Aorta (tissue), 5 donors: ENCODE measurements at places on chromosomes 7 and 10. TPM values are rescaled to one million over a fixed set of nuclear protein-coding genes. Genes with fewer than 3 reads are reported as not detected.

The ALDH18A1 gene
- polyA plus RNA-seq, result 12.1 TPM

The SCRN1 gene
- 40.7 TPM for polyA plus RNA-seq

DNA sequence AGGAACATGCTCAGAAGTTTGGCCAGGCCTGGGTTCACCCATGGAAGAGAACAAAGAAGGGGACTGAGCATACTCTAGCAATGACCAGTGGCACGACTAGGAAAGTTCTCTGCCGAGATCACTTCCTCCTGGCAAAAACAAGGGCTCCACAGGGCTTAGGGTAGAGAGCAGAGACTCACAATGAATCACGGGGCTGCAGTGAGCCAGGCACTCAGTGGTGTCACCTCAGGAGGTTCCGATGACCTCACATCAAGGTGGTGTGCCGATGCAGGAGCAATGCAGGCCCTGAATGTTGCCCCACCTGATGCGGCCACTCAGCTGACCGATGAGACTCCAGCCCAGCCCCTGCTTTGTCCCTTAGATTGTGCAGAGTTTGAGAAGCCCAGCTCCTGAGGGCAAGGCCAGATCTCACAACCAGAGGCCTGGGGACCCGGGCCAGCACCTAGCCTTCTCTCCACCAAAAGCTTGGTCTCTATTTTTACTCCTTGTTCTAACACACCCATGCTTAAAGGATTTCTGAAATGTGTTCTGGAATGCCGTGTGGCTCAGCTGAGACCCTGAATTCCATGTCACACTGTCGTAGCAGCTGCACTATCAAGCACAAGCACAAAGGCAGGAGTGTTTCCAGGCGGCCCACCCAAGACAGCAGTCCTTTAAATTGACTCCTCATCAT, 60.9 kb downstream of the COBL start:
- H3K27ac ChIP-seq, result no peak overlapping the region
- no peaks in the 10 kb centered on the region for H3K36me3 ChIP-seq
- DNase-seq, result no peak
- no peak overlapping the region for H3K4me3 ChIP-seq
- no peaks in the 10 kb centered on the region for H3K27me3 ChIP-seq

- DNase-seq, result no peak
- H3K4me1 ChIP-seq, result no peaks in the 10 kb centered on the region
- H3K27me3 ChIP-seq, result no peaks in the 10 kb centered on the region
- H3K36me3 ChIP-seq, result peaks cover 4% of the 10 kb centered on the region
- no peak overlapping the region for H3K4me3 ChIP-seq
These were observed 46.4 kb upstream of the PLA2G12B start for GRCh38 chr10:73000973-73001372.

DNA sequence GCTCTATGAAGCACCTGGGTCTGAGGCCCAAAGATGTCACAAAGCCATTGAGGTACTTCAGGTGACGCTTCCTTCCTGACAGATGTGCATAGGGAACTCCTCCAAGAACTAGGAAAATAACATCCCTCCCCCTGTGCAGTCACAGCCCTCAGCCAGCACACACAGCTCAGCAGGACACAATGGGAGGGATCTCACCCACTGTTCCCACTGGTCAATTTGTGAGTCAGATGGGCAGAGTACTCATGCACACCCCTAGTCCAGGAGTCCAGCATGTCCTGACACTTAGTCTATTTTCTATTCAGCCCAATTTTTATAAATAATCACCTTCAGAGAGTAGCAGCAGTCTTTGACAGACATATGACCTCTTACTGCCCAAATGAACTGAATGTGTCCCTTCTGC, 60.7 kb upstream of the PFKP start:
- DNase-seq, result no peak
- no peak overlapping the region for H3K4me3 ChIP-seq
- no peaks in the 10 kb centered on the region for H3K36me3 ChIP-seq
- no peaks in the 10 kb centered on the region for H3K4me1 ChIP-seq
- H3K27me3 ChIP-seq, result no peaks in the 10 kb centered on the region
- no peak overlapping the region for H3K27ac ChIP-seq

DNA sequence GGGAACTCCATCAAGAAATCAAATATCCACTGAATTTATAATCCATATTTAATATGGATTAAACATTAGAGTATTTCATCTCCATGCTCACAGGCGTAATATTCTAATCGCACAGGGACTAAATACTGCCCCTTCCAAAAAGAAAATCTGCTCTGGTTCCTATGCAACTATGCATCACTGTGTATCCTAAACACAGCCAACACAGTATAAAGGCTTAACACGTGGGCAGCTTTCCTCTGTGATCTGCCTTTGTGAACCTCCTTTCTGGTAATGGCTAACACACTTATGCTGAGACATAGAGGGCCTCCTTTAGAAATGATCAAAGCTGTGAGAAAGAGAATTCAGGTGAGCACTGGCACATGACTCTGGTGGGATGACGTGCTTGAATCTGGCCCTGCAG, 110.2 kb downstream of the RAB11FIP2 start:
- no peaks in the 10 kb centered on the region for H3K36me3 ChIP-seq
- no peak overlapping the region for H3K27ac ChIP-seq
- H3K4me3 ChIP-seq, result no peak overlapping the region
- H3K27me3 ChIP-seq, result peaks cover 2% of the 10 kb centered on the region
- no peak for DNase-seq
- H3K4me1 ChIP-seq, result no peaks in the 10 kb centered on the region

The STEAP1 gene
- polyA plus RNA-seq, result 7.8 TPM

DNA sequence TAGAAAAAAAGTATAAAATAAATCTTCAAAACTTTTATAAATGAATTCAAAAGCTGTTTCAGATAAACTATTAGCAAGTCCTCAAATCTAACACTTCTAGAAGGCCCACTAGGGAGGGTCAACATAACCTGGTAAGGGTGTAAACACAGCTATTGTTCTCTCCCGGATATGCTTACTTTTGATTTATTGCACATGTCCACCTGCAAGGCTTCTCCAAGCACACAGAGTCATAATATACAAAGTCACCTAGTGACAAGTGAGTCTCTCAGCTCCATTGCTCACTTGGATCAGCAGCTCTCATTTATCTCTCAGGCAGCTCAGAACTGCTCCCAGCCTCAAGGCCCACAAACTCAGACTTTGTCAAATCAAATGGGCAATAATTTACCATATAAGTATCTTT, 44.0 kb upstream of the COL1A2 start:
- DNase-seq, result no peak
- no peaks in the 10 kb centered on the region for H3K4me1 ChIP-seq
- H3K27me3 ChIP-seq, result no peaks in the 10 kb centered on the region
- no peaks in the 10 kb centered on the region for H3K36me3 ChIP-seq

GRCh38 chr10:122225330-122225729, 45.8 kb upstream of the BTBD16 start:
- no peaks in the 10 kb centered on the region for H3K27me3 ChIP-seq
- DNase-seq, result no peak
- H3K4me3 ChIP-seq, result no peak overlapping the region
- H3K27ac ChIP-seq, result no peak overlapping the region
- H3K36me3 ChIP-seq, result no peaks in the 10 kb centered on the region

DNA sequence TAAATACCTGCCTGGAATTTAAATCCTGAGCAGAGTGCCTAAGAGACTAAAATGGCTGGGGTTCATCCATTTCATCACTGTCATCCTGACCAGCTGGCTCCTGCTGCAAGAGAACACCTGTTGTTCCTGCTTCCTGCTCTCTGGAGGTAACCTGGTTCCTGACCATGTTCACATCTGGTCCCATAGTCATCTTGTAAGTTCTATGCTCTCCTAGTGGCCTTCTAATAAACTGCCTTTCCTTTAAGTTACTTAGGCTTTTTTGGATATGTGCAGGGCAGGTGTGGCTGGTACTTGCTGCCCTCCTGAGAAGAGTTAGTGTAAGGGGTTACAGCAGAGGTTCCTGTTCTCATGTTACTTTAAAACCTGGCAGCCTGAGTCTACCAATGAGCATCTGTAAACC, 80.0 kb downstream of the NRCAM start:
- no peak overlapping the region for H3K4me3 ChIP-seq
- H3K27ac ChIP-seq, result no peak overlapping the region
- DNase-seq, result no peak
- no peaks in the 10 kb centered on the region for H3K36me3 ChIP-seq
